Caco-2 (cell line): ENCODE measurements at places on chromosomes 2 and 18.

GRCh38 chr2:113111823-113112287, 15.5 kb upstream of the IL1RN start:
- H3K4me3 ChIP-seq: no peak overlapping the region
- no peaks in the 10 kb centered on the region for H3K36me3 ChIP-seq
- H3K4me1 ChIP-seq: no peaks in the 10 kb centered on the region
- no peak overlapping the region for H3K27ac ChIP-seq

DNA sequence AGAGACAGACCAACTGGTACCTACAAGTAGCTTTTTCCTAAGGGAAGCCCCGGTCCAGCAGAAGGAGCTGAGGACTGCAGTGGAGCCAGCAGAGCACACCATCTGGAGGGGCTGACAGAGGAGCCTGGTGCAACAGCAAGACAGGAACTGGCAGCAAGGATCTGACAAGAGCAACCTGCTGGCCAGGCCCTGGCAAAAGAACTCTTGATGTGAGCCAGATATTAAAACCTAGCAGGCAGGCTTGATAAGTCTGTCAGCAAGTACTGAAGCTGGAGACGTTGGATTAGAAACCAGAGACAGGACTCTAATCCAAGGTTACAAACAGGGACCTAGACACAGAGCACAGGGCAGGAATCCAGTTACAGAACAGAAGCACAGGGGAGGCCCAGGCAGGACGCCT, 260.7 kb upstream of the MGAT5 start:
- H3K36me3 ChIP-seq: no peaks in the 10 kb centered on the region
- H3K4me1 ChIP-seq: no peaks in the 10 kb centered on the region
- H3K27ac ChIP-seq: no peak overlapping the region
- no peak for DNase-seq
- H3K4me3 ChIP-seq: no peak overlapping the region

DNA sequence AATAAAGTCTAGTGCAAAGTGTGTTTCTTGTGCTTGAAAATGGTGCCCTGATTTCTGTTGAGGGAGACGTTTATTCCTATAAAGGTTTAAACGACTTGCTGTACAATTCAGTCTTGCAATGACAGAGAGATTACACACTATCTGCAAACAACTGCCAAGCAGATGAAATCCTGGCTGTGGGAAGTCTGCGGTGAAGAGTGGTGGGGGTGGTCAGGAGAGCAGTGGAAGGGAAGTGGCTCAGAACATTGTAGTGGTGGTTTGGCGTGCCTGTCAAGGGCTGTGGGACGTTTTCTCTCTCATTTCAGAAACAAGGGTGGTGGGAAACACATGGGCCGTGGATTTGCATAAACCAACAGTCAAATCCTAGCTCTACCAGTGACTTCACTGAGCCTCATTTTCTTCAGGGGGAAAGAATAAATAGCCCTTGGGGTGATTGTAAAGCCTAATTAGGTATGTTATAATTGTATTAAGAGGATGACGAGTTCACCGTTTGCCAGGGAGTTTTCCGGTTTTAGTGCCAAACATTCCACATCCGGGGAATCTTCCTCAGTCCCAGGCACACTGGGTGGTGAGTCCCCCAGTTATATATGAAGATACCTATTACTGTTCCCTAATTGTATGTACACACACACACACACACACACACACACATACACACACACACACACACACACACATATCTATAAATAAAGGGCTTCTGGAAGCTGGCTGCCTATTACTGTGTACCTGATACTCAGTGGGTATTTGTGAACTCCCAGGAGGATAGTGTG, 115.0 kb downstream of the SPTBN1 start:
- peak overlapping the region; percentile 99 for H3K27ac ChIP-seq
- peak; percentile 57 for DNase-seq
- no peak overlapping the region for H3K4me3 ChIP-seq
- peaks cover 1% of the 10 kb centered on the region; the same call in 1 of the 2 replicates for H3K36me3 ChIP-seq
- no peaks in the 10 kb centered on the region for H3K27me3 ChIP-seq

DNA sequence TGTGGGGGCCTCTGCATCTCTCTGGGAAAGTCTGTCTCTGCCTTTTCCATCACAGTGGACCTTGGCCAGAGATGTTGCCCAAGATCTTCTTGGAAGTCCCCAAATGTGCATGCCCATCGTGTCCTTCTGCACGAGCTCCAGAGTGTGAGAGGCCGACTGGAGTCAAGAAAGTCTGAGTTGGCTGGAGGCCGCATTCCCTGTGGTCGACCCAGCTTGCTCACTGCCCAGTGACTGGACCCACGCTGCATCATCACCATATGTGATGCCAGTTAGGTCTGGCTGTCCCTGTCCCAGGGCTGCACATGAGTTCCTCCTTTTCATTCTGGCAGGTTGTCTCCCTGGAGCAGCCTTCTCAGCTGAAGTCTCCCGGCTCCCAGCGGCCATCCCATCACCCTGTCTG, 93.8 kb downstream of the ARL4C start:
- H3K27me3 ChIP-seq: no peaks in the 10 kb centered on the region
- peaks cover 10% of the 10 kb centered on the region for H3K4me1 ChIP-seq
- no peak overlapping the region for H3K4me3 ChIP-seq

- peaks cover 19% of the 10 kb centered on the region for H3K4me1 ChIP-seq
- no peak for DNase-seq
- no peak overlapping the region for H3K4me3 ChIP-seq
- H3K27ac ChIP-seq: no peak overlapping the region
Measured at GRCh38 chr2:24353973-24354372, 6.4 kb downstream of the ITSN2 start.

- no peak overlapping the region for H3K27ac ChIP-seq
- no peaks in the 10 kb centered on the region for H3K4me1 ChIP-seq
- H3K4me3 ChIP-seq: no peak overlapping the region
- no peak for DNase-seq
Measured at GRCh38 chr2:14960686-14961324, 328.3 kb downstream of the LRATD1 start.

DNA sequence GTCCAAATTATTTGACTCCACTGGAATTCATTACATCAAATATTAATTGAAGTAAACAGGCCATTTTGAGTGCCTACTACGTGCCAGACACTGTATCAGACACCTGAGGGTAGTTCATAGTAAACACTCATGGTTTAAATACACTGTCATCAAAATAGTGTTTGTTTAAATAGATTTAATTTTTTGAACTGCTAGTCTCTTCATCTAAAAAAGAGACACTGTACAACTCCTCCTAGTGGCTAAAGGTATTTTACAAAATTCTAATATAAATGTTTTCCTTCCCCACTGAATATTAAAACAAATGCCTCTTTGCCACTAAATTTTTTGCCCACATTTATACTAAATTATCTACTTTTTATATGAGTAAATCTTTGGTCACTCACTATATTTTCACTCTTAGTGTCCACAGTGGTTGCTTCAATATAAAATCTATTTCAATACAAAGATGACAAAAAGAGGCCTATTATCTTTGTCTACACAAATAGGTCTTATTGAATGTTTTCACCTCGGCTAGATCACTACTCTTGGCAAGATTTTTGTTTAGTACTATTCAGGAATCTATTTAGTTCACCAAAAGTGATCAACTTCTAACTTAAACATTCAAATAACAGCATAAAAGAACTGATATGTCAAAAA, 122.1 kb downstream of the TMEM247 start:
- no peak overlapping the region for H3K4me3 ChIP-seq
- H3K4me1 ChIP-seq: no peaks in the 10 kb centered on the region
- no peak for DNase-seq
- H3K27me3 ChIP-seq: no peaks in the 10 kb centered on the region
- no peak overlapping the region for H3K27ac ChIP-seq

DNA sequence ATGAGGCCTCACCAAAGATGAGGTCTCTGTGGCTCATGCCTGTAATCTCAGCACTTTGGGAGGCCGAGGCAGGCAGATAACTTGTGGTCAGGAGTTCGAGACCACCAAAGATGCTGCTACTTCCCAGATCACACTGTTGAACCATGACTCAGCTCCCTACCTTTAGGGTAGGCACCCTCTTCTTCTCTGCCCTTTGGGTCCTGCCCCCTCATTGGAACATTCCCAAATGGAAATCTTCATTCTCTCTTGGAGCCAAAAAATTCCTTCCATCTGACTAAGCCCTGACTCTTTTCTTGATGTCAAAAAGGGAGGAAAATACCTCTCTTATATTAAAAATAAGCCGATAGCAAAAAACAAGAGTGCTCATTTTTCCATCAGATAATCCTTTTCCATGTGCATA, 183.5 kb downstream of the PAX3 start:
- DNase-seq: no peak
- no peak overlapping the region for H3K4me3 ChIP-seq
- H3K27me3 ChIP-seq: no peaks in the 10 kb centered on the region; the same call in 1 of the 2 replicates
- H3K27ac ChIP-seq: no peak overlapping the region
- H3K4me1 ChIP-seq: no peaks in the 10 kb centered on the region

- peaks cover 10% of the 10 kb centered on the region for H3K4me1 ChIP-seq
- H3K27me3 ChIP-seq: no peaks in the 10 kb centered on the region
- peak; percentile 68 for DNase-seq
- no peak overlapping the region for H3K4me3 ChIP-seq
- no peak overlapping the region for H3K27ac ChIP-seq
Measured at GRCh38 chr2:24382363-24383073, 22.2 kb upstream of the ITSN2 start.

DNA sequence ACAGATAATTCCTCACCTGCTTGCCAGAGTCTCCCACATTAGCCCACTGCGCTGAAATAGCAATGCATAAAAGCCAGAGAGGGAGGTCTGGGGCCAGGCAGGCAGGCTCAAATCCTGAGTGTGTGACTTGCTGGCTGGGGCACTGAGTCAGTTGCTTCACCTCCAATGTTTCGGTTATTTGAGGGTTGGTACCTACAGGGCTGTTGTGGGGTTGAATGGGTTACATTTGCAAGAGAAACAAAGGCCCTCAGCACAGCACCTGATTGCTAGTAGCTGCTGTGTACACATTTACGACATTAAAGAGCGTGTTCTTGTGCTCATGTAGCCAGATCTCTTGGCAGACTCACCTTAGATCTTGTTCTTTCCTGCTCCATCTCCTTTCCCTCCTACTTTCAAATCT, 34.1 kb upstream of the FAM110C start:
- H3K4me3 ChIP-seq: no peak overlapping the region
- no peaks in the 10 kb centered on the region for H3K27me3 ChIP-seq
- no peak overlapping the region for H3K27ac ChIP-seq
- no peaks in the 10 kb centered on the region for H3K36me3 ChIP-seq
- DNase-seq: no peak

- H3K4me3 ChIP-seq: no peak overlapping the region
- no peaks in the 10 kb centered on the region for H3K27me3 ChIP-seq
- no peak for DNase-seq
- H3K27ac ChIP-seq: peak overlapping the region; percentile 49
- no peaks in the 10 kb centered on the region for H3K36me3 ChIP-seq
- H3K4me1 ChIP-seq: peaks cover 36% of the 10 kb centered on the region
Measured at GRCh38 chr2:170456914-170457313, 258.2 kb upstream of the SP5 start.

- no peaks in the 10 kb centered on the region for H3K4me1 ChIP-seq
- H3K36me3 ChIP-seq: no peaks in the 10 kb centered on the region
- no peak overlapping the region for H3K27ac ChIP-seq
- H3K4me3 ChIP-seq: no peak overlapping the region
Measured at GRCh38 chr18:62318228-62319180, 6.6 kb upstream of the TNFRSF11A start.

DNA sequence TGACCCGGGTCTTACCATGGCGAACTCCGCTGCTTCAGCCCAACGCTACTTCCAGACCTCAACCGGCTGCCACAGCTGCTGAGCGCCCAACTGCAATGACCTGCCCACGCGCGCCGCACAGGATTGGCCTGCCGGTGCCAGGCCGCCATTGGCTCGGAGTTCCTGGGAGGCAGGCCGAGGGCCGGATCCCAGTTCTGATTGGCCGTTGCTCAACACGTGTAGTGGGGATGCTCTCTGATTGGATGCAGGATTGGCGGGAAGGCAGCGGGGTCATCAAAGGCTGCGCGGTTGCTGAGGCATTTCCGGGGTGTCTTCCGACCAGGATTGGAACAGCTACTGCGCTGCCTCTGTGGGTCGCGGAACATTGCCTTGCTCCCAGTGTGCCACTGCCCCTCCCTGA, at the start of gene TUBA3E:
Gene TUBA3E, minus strand, starts transcription at position 97 of the 400 bp plus-strand sequence. Its CDS starts 79 bp downstream, at position 18.
- H3K4me1 ChIP-seq: peaks cover 15% of the 10 kb centered on the region
- no peak for DNase-seq
- H3K27ac ChIP-seq: no peak within 1 kb of the TSS
- no peaks in the 10 kb centered on the region for H3K36me3 ChIP-seq

DNA sequence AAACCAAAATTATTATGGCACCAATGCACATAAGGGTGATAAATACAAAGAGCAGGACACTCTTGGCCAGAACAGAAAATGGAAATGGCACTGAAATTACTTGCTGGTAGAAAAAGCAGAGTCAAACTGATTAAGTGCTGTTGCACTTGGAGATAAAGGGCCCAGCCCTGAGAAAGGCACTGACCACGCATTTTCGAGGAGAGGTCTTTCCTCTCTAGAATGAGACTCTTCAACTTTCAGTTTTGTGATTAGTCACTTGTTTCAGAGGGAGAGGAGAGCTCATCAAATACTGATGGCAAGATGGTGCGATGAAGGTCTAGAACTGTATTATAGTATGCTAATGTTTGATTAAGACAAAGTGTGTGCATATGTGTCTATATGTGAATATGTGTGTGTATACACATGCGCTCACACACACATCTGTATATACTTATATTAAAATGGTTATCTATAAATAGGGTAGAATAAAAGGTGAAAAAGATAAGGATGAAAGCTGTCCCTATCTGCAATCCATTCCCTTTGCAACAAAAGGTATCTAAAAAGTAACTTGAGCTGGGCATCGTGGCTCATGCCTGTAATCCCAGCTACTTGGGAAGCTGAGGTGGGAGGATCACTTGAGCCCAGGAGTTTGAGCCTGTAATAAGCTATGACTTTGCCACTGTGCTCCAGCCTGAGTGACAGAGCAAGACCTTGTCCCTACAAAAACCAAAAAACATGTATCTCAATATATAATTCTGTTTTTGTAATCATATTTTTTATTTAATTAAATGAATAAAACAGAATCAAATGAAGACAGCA, 48.8 kb upstream of the ZDBF2 start:
- H3K36me3 ChIP-seq: no peaks in the 10 kb centered on the region
- no peak overlapping the region for H3K27ac ChIP-seq
- DNase-seq: no peak
- no peaks in the 10 kb centered on the region for H3K27me3 ChIP-seq

GRCh38 chr2:195533771-195534642, 123.0 kb upstream of the SLC39A10 start:
- DNase-seq: no peak
- H3K4me1 ChIP-seq: no peaks in the 10 kb centered on the region; the same call in 1 of the 2 replicates
- H3K36me3 ChIP-seq: no peaks in the 10 kb centered on the region
- no peaks in the 10 kb centered on the region for H3K27me3 ChIP-seq

GRCh38 chr2:231133365-231134099, 8.7 kb upstream of the HTR2B start:
- H3K4me3 ChIP-seq: no peak overlapping the region
- H3K4me1 ChIP-seq: no peaks in the 10 kb centered on the region
- H3K27me3 ChIP-seq: no peaks in the 10 kb centered on the region
- H3K27ac ChIP-seq: no peak overlapping the region
- H3K36me3 ChIP-seq: no peaks in the 10 kb centered on the region
- DNase-seq: no peak

GRCh38 chr18:48172226-48173006, 236.8 kb downstream of the ZBTB7C start:
- no peaks in the 10 kb centered on the region for H3K4me1 ChIP-seq
- no peak for DNase-seq
- no peaks in the 10 kb centered on the region for H3K27me3 ChIP-seq
- H3K4me3 ChIP-seq: no peak overlapping the region
- H3K36me3 ChIP-seq: no peaks in the 10 kb centered on the region

- no peak overlapping the region for H3K27ac ChIP-seq
- no peaks in the 10 kb centered on the region for H3K36me3 ChIP-seq
- H3K27me3 ChIP-seq: no peaks in the 10 kb centered on the region; the same call in 1 of the 2 replicates
- DNase-seq: no peak
Measured at GRCh38 chr18:74395648-74396154, 61.4 kb downstream of the DIPK1C start.
